ENCODE measurements at places on chromosomes 7 and 10.

DNA sequence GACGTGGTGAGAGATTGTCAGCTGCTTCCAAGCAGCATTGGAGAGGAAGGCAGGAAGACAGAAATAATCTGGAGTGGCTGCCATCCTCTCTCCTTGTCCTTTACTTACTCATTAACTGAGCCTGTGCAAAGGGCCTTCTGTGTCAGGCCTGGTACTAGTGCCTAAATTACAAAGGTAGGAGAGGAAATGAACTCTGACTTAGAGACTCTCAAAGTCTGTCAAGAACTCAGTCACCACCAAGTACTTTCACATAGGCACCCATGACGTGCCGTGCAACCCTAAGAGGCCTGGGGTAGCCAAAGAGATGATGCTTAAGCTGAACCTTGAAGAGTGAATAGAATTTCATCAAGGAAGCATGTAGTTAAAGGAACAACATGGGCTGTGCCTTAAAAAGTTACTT, 866.9 kb downstream of the LRMDA start:
- DNase-seq, result no peak

DNA sequence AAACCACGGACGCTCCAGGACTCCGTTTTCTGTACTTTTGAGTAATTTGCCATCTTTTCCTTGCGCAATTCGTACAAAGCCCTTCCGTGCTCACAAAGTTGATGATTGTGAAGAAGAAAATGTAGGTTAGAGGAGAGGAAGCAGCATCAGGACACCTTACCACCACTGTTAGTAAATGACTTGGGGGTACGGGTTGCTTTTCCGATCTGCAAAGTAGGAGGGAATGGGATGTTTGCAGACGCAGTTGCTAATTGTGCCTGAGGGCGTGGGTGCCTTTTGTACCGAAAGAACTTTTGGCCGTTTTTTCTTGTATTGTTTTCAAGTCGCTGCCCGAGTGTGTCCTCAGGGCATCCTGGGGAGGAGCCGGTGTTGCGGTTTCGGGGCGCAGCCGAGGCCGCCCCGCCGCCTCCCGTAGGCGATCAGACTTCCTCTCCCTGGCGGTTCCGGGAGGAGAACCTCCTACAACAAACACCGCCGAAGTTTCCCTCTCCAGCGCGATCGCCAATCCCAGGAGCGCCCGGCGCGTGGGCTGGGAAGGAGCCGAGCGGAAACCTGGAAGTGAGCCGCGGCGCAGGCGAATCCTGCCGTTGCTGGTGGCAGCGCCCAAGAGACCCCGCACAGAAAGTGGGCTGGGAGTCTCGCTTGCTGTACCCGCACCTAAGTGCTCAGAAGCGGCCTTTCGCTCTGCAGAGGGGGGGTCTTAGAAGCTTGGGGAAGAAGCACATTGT, 1.0 kb downstream of the PRR15 start:
- DNase-seq, result peak; percentile 89

DNA sequence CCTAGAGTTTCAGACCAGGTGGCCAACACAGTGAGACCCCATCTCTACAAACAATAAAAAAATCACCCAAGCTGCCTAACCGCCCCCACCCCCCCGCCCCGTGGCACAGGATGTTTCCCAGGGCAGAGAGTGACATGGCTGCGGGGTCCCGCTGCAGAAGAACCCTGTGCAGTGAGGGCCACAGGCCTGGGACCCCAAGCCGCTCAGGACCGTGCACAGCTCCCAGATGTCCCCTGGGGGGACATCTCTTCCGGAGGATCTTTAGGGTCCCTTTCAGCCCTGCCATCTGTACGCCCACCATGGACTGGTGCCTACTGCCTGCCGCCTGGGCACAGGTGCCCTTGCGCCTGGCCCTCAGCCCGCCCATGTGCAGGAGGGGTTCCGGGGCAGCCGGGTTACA, 373.6 kb downstream of the DNAJB6 start:
- no peak for DNase-seq

GRCh38 chr7:7799138-7799537, 80.7 kb upstream of the RPA3 start:
- no peak for DNase-seq

DNA sequence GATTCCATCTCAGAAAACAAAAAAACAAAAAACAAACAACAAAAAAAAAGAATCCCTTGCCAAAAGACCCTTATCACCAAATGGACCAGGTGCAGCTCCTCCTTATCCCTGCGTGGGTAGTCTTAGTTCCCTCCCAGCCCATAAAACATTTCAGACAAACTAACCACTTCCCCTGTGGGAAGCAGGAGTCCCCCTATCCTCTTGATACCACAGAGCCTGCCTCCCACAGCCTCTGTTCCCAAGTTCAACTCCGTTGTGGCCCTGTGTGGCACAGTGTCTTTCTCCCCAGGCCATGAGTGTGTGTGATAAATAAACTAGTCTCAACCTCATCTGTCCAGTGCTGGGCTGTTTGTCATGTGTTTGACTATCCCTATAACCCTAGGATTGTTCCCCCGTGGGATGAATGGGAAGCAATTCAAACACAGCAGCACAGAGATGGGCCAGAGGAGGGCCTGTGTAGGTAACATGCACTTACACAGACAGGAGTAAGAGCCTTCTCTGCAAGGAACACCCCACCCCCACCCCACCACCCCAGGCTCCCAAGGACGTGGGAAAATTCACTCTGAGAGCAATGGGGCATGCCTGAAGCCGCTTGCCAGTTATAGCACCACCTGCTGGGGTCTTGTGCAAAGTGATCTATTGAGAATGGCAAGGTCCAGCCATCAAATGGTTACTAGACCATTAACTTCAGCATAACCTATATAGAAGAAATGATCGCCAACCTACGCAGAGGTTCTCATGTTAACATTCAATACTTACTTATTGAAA, 147.1 kb upstream of the GHITM start:
- DNase-seq, result peak; percentile 21

DNA sequence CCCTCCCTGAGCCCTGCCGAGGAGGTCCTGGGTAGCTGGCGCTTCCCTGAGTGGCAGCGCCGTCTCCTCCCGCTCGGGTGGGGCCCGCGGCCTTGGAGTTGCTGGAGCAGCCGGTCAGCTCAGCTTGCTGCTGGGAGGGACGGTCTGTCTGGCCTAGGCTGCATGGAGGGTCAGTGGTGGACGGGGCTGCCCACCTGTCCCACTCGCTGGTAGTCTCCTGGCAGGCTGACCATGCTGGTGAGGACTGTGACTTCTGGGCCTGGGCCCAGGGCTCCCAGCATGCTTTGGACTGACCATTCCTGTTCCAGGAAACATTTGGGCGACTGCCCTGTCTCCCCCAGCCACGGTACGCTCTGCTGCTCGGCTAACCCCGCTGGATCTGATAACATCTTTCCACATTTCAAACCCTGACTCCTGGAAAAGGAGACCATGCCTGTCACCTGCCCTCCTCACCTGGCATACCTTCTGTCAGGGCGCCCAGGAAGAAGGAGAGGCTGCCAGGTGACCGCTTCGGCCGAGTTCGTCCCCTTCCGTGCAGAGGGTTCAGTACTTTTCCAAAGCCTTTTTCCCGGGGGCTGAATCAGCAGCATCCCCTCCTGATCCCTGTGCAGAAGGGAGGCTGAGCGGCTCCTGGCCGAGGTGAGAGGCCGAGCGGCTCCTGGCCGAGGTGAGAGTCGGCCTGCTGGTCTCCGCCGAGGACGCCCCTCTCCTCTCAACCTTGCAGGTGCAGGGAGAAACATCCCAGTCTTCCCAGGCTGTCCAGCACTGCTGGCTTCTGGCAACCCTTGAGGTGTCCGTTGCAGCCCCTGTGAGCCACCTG, 43.4 kb downstream of the FAM20C start:
- no peak for DNase-seq

DNA sequence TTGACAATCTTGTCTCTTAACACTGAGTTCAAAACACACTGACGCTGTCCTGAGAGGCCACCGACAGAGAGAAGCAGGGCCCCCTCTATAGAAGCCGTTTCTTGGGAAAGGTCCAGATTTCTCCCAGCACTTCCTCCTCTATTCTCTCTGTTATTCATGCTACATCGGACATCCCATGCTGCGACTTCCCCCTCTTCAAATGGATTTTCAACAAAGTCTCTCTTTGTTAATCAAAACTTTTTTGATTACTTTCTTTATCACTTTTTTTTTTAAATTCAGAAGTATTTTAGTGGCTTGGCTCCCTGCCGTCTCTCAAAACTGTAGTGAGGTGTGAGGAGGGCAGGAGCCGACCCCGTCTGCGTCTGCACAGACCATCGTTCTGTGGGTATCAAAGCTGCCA, 298.9 kb upstream of the PITRM1 start:
- no peak for DNase-seq

DNA sequence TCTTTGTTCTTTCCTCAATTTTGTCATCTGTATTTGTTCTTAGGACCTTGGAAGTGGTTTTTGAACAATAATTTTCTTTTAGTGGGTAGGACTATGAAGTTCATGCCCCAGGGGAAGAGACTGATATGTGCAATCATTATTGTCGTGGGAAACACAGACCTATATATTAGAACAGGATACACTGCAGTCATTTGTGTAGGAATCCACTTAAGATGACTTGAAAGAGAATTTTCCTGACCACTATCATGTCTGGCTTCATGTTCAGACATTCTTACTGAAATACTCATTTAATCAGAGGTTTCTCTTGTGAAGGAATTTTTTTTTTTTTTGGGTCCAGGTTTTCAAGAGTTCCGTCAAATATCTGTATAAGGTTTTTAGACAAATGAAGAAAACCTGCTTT, 163.6 kb downstream of the SUGCT start:
- no peak for DNase-seq

DNA sequence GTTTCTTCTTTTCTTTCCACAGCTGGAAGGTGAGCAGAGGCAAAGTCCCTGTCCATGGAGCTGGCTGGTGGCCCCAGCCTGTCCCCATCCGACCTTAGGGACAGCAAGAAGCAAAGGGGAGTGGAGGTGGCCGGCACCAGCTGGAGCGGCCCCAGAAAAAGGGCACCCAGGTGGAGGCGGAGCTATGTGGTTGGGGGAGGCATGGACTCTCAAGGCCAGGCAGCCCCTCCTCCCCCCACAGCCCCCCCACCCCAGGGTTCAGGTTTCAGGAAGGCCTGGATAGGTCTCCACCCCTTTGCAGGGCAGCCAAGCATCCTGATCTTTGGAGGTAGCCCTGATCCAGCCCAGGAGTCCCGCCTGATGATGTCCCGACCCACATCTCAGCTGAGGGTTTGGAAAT, at the start of gene SSC4D:
SSC4D (minus strand) TSS at position 161 of the 400 bp plus-strand sequence. CDS start 5,258 bp downstream, outside the sequence.
- DNase-seq, result no peak

DNA sequence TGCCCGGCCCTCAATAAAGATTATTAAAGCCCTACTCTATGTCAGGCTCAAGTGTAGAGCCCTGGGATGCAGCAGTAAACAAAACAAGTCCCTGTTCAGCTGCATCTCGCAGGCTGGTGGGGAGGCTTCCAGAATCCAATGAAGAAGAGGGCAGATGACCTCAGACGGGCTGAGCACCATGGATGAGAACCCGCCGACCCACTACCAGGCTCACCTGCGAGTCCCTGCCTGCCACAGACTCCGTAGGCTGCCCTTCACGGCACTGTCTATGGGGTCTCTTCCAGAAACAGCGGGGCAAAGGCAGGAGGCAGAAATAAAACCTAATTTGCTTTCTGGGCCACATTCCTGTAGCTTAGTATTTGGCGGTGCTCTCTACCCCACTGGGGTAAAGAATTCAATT, 22.7 kb downstream of the CHST15 start:
- no peak for DNase-seq

- no peak for DNase-seq
These were observed 30.3 kb upstream of the ATXN7L1 start for GRCh38 chr7:105906695-105907094.

DNA sequence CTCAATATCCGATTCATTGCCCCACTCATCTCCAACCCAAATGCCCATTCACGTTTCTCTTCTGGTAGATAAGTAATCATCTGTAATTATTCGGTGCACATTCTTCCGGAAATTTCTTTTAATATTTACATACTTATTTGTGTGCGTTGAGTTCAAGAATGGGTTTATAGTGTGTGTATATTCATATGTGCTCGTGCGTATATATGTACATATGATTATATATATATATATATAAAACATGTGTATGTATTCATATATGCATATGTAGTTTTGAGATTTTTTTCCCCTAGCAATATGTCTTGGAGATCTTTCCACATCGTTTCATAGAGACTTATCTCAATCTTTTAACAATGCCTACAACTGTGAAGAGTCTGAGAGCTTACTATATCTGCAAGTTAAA, 118.2 kb downstream of the MDFIC start:
- no peak for DNase-seq

GRCh38 chr7:38756521-38756920, 125.3 kb upstream of the AMPH start:
- no peak for DNase-seq

GRCh38 chr7:33054261-33054964, 8.2 kb downstream of the NT5C3A start:
- DNase-seq, result no peak

DNA sequence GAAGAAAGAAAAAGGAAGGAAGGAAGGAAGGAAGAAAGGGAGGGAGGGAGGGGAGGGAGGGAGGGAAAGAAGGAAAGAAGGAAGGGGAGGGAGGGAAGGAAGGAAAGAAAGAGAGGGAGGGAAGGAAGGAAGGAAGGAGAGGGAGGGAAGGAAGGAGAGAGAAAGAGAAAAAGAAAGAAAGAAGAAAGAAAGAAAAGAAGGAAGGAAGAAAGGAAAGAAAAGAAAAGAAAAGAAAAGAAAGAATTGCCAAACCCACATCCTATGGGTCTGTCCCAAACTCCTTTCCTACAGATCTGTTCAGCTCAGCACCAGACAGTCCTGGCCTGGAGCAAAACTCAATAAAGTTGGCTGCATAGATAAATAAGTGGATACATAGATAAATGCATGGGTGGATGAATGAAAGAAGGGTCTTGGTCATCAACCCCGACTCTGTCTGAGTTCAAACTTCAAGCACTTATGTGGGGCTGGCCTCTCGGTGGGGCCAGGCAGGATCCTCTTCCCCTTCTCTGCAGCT, 17.2 kb upstream of the TLX1 start:
- DNase-seq, result no peak

DNA sequence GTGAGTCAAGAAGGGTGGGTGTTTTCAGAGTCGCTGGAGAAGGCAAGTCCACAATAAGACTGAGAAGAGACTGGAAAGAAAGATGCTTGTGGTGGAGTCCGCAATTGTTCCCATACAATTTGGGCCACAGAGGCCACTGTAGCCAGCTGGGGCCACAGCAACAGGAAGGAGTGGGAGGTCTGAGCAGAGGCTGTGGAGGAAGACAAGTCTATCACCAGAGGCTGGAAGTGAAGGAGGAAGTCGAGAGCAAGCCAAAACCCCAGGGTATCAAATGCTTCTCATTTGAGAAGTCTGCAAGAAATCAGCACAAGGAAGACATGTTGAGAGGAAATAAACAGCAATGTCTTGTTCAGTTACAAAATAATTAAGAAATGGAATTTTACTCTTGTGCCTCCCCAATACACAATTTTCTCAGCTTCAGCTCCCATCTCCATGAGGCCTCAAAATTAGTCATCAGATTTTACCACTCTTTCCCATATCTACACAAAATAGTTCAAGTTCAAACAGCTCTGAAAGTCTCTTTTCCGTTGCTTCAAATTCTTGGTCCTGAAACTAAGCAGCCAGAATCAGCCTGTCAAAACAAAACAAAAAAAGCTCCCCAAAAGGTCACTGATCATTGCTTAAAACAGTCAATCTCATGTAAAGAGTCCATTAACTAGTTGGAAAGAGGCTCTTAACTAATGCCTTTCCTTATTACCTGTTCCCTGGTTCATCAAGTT, 31.6 kb downstream of the SLC16A12 start:
- no peak for DNase-seq

- peak; percentile 28 for DNase-seq
These were observed 8.3 kb upstream of the ASZ1 start for GRCh38 chr7:117435475-117436043.

GRCh38 chr7:69864822-69865221, 266.5 kb downstream of the AUTS2 start:
- DNase-seq, result no peak

All from MM.1S (cell line).